Hematopoietic multipotent progenitor cell treated with erythropoietin and hydrocortisone succinate and interleukin-3 and kit ligand, for 4 days (in vitro differentiated cells): ENCODE measurements at places on chromosomes 13 and 19.

DNA sequence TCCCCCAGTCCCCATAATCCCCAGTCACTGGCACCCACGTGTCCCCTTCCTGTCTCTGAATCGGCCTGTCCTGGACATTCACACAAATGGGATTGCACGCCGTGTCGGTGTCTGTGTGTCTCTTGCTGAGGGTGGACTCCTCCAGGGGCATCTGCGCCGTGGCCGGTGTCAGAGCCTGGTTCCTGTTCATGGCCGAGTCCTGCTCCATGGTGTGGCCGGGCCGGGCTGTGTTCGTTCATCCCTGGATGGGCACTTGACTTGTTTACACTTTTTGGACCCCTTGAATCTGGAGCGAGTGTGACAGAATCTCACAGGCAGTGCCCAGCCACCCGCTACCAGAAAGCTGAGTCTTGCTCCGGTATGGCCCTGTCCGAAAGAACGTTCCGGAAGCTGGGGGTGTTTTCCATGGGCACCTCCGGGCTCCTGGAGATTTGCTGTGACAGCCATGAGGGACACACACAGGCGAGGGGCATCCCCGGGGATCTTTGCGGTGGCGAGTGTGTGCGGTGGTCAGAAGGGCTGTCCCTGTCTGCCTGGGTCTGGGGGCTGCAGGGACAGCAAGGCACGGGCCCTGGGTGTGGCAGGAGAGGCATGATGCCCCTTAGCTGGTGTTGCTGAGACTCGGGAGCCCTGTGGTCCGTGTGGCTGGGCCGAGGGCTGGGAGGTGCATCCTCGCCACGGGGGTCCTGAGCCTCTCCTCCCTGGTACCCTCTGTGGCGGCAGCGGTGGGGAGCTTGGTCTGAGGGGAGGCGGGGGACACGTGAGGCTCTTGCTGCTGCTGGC lies 6.4 kb upstream of the MEX3D start:
- DNase-seq: no peak

GRCh38 chr19:34274827-34275625 lies 20.7 kb downstream of the GARRE1 start:
- no peak for DNase-seq

DNA sequence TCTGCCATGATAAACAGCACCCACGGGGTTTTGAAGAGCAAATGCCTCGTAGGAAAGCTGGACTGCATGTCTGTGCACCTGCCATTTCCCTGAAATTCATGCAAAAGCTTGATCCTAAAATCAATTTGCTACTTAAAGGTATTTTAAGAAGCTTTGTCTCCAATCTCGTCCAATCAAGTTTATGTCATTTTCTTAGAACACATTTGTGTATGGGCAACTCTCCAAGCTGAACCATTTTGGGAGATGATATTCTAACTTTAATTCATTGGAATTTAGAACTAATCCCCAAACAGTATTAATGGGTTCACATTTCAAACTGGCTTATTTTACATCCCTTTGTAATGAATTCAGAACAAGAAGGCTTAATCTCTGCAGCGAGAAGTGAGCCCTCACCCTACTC lies 822 bp downstream of the ADPRHL1 start:
- DNase-seq: no peak

DNA sequence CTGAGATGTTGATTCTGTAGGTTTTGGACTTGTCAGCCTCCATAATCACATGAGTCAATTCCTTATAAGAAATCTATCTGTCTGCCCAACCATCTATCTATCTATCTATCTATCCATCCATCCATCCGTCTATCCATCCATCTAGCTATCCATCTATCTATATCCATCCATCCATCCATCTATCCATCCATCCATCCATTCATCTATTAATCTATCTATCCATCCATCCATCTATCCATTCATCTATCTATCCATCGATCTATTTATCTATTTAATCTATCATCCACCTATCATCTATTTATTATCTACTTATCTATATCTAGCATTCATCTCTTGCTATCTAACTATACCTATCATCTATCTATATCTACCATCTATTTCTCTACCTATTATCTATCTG lies 357.2 kb upstream of the ZNF507 start:
- no peak for DNase-seq

DNA sequence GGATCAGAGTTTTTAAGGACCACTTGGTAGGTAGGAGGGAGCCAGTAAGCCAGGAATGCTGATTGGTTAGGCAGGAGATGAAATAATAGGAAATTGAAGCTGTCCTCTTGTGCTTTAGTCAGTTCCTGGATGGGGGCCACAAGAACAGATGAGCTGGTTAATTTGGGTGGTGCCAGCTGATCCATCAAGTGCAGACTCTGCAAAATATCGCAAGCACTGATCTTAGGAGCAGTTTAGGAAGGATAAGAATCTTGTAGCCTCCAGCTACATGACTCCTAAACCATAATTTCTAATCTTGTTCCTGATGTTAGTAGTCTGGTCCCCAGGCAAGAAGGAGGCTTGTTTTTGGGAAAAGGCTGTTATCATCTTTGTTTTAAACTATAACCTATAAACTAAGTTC lies 117.9 kb upstream of the GPR12 start:
- no peak for DNase-seq

- DNase-seq: no peak
Observed at GRCh38 chr13:102799426-102800144, 666 bp downstream of the BIVM start.

DNA sequence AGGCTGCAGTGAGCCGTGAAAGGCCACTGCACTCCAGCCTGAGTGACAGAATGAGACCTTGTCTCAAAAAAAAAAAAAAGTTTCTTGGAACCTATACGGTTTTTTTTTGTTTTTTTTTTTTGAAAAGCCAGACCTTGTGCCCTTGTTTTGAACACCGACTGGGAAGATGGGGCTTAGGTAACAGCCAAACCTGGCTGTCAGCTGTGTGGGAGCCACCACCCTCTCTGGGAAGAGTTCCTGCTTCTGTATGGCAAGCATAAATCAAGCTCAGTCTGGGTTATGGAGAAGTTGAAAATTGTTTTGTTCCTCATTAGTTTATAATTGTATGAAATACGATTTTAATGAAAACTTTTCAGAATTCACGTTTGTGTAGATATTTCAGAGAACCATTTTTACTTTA lies 39.5 kb downstream of the MPHOSPH8 start:
- DNase-seq: no peak

DNA sequence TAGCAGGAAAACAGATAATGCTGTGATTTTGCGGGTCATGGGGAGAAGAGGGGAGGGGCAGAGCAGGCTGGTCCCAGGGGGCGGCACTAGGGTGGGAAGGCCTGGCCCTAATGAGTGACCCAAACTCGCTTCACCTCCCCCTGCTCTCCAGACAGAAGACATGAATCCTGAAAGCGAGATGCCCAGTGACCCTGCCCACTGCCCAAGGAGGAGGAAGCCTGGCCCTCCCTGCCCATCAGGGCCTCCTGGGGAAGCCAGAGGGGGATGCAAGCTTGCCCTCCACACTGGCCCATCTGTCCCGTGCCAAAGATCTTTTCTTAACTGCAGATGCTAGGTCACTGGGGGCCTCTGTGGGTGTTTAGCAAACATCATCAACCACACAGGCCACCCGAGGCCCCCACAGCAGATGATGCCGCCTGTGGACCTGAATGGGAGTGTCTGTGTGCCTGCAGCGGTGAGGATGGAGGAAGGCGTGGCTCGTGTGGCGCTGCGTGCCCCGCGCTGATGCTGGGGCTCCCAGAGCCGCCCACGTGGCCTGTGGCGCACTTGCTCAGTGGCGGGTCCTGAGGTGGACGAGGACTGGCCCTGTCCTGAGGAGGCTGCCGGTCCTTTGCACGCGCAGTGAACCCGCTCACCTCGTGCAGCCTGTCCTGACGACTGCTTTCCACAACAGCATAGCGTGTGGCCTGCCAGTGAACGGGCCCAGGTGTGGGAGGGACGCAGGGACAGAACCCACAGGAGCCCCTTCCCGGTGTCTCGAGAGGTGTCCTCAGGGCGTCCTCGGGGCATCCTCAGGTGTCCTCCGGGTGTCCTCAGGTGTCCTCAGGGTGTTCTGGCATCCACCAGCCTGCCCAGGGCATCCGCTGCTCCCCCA lies 80.5 kb upstream of the MCF2L start:
- no peak for DNase-seq

DNA sequence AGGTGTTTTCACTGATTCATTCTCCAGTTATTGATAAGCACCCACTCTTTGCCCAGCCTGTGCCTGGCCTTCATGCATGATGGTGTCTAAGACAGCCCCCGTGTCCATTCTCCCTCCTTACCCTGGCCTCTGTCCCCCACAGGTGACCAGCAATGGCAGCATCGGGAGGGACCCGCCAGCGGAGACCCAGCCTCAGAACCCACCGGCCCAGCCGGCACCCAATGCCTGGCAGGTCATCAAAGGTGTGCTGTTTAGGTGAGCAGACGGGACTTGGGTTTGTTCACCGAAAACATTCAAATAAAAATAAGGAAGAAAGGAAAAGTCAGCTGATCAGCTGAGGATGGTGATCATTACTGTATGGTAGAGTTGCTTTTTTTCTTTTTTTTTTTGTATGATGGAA lies 6.6 kb downstream of the CLPTM1 start:
- no peak for DNase-seq

DNA sequence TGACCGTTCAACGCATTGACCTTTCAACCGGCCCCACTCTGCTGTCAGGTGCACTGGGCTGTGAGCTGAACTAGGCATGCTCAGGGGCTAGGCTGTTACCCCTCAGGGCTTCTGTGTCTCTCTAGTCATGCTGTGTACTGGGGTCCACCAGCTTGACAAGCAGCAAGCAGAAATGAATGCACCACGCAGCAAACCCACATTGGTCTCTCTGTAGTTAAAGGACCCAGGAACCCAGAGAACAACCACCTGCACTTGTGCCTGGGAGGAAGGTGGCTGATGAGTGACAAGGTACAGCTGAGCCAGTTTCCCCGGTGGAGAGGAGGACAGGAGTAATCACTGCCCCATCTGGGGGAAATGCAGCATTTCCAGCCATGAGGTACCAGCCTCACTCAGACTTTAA lies 159.9 kb downstream of the USP12 start:
- DNase-seq: no peak

GRCh38 chr19:14450168-14450874 lies 17.2 kb downstream of the PKN1 start:
- DNase-seq: peak; percentile 91

- no peak for DNase-seq
Observed at GRCh38 chr19:1076046-1076386, 9.0 kb downstream of the ARHGAP45 start.

GRCh38 chr13:30892966-30893365 lies 13.1 kb upstream of the MEDAG start:
- peak; percentile 28 for DNase-seq

DNA sequence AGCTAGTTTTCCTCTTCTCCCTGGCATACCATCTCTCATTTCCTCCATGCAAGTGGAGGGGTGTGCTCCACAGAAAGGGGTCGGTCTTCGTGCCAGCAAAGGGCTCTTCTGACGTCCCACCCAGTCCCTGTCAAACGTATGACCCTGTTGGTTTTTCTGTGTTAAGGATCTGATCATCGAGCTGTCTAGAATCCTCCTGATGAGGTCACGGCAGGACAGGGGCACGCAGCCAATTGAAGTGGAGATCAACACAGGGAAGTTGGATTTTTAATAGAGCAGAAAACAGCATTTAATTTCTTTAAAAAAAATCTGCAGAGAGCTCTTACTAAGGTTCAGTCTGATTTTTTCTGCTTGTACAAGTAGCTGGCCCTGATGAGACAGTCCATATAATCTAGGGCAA lies 339.4 kb downstream of the TEX29 start:
- no peak for DNase-seq

GRCh38 chr19:39966617-39967016 lies 4.3 kb upstream of the PSMC4 start:
- no peak for DNase-seq

DNA sequence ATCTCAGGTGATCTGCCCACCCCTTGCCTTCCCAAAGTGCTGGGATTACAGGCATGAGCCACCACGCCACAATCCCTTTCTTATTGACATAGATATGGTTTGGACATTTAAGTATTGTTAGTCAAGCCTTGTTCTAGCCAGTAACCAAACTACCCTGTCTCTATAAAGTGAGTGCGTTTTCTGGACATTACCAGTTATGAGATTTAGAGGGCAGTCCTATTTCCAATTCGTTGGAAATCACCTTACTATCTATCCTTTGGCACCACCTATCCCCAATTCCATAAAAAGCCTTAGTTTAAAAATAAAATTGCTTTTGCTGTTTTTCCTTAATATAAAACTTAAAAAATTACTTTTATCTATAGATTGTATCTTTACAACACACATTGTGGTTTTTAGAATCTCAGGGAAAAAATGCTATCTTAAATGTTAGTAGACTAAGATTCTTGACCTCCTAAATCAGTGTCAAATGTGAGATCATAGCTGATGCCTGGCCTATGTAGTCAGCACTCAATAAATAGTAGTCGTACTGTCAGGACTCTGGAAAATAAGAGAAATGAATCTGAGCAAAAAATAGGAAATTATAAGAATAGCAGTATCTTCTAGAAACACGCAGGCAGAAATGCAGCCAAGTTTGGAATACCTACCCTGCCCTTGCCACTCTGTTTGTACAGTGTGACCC lies 57.0 kb downstream of the NUFIP1 start:
- DNase-seq: no peak

DNA sequence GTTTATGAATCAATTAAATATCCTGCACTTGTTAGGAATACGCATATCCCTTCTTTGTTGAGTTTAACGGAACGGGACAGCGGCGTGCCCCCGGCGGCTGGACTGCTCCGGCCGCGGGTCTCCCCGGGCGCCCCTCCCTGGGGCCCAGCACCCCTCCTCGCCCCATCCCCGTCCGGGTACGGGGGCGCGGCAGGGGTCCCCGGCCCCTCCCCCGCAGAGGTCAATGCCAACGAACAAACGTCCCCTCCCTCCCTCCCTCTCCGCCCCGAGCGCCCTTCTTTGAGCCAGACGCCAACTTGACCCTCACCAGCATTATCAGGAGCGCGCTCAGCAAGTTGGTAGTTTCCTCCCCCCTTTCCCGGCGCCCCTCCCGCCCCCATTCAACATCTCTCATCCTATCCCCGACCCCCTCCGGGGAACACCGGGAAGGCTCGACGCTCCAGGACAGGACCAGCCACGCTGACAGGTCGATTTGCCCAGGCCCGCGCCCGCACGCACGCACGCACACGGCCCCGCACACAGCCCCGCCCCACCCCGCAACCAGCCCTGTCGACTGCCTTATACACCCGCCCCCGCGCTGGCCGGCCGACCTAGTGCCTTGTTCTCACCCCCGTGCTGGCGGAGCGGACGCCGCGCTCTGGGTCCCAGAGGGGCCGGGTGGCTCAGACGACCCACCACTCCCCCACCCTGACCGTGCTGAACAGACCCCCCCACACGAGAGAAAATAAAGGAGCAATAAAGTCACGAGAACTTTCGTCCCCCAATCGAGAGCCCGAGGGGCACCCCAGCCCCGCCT lies 5.0 kb downstream of the LYL1 start:
- DNase-seq: peak; percentile 91

DNA sequence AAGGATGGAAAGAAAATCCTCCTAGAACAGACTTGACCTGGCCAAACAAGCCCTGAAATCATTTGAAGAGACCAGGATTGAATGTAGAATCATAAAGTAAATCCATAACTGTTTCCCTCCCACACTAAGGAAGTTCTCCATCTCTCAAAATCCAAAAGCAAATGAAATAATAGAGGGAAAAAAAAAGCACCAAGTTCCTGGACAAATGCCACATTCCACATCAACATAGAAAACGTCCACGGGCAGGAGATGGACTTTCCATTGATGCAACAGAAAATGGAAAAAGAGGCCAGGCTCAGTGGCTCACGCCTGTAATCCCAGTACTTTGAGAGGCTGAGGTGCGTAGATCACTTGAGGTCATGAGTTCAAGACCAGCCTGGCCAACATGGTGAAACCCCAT lies 56.2 kb downstream of the INSR start:
- DNase-seq: no peak
